ENCODE measurements at places on chromosomes 2 and 18.

DNA sequence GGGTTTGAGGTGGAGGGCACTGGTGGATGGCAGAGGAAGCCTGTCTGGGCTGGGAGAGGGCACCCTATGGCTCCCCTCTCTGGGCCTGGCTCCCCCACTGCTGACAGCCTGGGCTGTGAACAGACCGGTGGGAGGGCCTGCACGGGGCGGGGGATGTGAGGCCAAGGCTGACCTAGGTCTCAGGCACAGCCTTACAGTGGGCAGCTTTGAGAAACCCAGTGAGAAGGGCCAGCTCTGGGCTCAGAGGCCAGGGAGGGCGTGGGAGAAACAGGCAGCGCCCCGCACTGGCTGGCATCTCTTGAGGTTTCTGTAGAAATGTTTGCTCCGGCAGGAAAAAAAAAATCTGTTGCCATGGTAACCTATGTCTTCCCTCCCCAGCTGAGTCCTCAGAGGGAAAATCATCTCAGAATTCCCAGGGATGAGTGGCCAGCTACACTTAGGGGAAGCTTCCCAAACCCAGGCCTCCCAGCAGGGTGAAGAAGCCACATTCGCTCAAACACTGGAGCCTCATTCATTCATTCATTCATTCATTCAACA is 71.7 kb upstream of the TAF1B start:
- DNase-seq, result peak; percentile 86

DNA sequence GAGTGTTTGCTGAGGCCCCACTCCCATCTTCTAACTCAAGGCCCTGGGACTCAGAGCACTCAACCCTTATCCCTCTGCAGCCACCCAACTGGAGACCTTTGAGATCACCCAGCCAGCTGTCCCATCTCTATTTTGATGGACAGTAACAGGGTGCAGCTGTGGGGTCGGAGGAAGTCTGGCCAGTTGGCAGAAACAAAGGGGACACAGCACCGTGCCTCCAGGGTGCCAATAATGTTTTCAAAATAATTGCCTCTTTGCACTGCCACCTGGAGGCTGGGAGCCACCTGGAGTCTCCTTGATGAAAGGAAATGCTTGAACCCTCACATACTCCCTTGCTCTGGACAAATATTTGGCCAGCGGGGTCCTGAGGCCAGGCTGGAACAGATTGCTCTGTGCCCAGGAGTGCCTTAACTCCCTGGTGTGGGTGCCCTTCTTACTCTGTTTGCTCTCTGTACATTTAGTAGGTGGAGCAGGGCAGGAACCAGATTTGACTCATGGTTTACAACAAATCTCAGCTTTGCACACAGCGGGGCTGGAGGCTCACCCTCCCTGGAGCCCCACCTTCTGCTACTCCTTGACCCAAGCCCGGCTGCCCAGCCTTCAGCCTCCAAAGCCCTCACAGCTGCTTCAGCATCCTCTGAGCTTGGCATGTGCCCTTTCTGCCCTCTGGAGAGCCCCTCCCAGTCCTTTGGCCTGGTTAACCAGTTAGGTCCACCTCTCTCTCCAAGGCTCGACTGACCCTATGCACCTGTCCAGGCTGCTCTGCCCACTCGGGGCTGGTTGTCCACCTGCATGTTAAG is 17.2 kb downstream of the MAL start:
- DNase-seq, result no peak

DNA sequence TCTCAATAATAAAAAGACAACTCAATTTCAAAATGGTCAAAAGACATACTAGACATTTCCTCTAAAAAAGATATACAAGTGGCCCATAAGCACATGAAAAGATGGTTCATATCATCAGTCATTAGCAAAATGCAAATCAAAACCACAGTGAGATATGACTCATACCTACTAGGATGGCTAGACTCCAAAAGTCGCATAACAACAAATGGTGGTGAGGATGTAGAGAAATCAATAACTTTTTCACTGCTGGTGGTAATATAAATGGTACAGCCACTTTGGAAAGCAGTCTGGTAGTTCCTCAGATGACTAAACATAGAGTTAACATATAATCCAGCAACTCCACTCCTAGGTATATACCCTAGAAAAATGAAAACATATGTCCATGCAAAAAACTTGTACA is 242.3 kb upstream of the NOL4 start:
- peak; percentile 16 for DNase-seq

DNA sequence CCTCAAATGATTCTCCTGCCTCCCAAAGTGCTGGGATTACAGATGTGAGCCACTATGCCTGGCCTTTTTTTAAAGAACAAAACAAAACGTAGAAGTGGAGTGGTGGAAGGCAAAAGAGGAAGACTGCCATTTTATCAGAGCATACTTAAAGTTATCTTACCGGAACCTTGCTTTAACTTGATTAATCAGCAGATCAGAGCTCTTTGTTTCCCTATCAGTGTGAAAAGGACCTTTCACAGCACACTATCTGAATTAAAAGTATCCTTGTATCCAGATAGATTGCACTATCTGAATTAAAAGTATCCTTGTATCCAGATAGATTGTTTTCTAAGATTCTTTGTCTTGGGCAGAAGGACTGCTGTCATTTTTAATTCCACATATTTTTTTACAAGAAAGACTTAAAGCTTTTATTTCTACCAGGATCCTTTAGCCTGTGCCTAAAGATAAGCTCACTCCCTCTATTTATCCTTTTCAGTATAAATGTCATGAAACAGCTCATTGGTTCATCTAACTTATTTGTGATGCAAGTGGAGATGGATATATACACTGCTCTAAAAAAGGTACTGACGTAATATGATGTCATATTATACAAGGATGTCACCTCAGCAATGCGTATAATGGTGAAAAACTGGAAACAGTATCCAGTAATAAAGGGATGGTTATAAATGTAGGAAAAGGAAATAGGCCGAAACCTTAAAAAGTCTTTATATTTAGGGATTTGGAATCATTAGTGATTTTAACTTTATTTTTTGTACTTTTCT is 17.8 kb downstream of the GMCL1 start:
- DNase-seq, result no peak

DNA sequence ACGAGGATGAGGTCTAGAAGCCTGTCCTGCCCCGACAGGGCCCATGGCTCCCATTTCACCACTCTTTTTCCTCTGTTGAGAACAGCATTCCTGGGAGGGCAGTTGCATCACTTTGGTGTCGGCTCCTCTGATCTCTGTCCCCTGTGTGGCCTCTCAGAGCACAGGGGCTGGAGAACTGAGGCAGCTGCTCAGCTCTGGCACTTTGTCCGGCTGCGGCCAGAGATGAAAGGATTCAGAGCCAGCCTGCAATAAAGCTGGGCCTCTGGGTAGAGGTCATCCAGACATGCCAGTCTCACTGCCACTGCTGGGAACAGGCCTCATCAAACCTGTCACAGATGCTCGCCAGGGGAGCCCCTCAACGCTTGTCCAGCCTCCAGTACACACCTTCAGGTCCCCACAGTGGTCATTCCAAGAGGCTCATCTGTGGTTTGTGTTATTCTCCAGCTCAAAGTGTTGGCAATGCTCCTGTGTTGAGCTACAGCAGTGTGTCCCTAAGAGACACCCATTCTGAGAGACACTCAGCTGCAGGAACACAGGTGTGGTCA is 13.1 kb upstream of the ROCK2 start:
- no peak for DNase-seq

DNA sequence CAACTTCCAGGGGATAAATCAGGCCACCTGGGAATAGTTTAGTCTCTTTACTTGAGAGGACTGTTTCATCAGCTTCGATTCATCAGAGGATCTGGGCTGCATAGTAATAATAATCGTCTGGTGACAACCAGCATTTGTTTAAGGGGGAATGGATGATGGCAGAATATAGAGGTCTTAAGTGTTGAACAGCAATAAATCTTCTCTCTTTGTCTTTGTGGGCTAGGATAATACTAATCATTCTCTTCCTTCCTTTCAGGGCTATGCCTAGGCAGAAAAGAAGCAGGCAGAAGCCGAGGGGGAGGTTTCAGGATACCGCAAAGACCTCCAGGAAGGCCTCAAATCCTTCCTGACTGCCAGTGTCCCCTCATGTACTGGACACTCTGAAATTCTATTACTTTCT is 150.4 kb upstream of the GAREM1 start:
- no peak for DNase-seq
